ENCODE measurements at places on chromosomes 2 and 18.

DNA sequence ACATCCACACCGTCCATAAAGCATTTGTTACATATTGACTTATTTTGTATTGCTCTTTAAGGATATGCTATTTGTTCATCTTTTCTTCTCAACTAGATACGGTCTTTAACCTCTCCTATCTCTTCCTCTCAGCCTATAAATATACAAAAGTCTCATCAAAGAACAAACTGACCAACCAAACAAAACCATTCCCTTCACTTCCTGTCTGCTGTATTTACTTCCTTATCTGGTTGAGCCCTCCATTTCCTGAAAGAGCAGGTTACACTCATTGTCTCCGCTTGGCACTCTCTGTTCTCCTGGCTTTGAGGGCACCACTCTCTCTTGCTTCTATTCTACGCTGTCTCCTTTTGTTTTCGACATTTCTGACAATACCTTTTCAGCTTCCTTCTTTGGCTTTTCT lies 431.9 kb upstream of the TCF4 start:
- DNase-seq = no peak

DNA sequence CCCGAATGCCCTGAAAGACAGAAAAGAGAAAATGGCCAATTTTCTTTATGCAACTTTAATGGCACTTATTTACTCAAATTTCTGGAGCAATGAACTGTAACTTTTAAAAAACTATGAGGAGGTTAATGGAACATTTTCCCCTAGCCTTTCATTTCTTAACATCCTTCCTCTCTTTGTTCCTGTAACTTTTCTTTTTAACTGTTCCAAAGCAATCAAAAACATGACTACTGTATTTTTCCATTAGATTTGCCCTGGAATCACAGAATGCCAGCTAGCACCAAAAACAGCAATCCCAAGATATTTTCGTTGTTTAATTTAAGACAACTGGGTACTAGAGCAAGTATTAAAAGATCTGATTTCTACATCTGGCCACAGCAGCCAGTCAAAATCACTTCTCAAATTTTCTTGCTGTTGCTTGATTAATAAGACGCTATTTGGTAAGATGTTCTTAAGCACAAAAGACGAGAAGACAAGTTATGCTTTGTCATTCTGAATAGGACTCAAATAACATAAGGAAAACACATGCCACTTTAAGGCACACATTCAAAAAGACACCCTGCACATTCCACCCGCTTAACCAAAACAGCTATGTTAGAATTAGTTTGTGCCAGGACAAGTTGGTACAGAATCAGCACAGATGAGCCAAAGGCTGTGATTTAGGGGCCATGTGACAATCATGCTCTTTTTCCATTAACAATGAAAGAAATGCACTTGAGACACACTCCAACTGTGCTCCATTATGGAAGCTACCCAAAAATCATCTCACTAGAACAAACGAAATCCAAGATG lies 3.6 kb downstream of the STARD7 start:
- no peak for DNase-seq

GRCh38 chr2:178796079-178796677 lies 11.0 kb downstream of the TTN start:
- DNase-seq = no peak

DNA sequence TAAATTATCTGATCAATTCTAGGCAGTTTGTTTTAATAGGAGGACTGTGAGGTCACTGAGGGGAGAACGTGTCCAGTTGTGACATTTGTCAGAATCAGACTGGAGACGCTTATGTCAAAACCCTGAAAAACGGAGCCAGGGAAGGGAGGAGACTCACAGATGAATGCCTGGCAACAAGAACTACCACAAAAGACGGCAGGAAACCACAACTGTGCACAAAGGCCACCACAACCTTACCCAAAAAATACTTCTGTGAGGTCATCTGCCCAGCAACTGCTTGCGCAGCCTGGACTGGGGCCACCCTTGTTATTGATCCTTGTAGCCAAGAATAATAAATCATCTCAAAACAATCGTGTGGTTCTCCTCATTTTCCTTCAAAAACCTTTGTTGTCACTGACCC lies 173.0 kb upstream of the ALKAL2 start:
- no peak for DNase-seq

- no peak for DNase-seq
Observed at GRCh38 chr2:172084395-172084644, 987 bp upstream of the DLX1 start.

DNA sequence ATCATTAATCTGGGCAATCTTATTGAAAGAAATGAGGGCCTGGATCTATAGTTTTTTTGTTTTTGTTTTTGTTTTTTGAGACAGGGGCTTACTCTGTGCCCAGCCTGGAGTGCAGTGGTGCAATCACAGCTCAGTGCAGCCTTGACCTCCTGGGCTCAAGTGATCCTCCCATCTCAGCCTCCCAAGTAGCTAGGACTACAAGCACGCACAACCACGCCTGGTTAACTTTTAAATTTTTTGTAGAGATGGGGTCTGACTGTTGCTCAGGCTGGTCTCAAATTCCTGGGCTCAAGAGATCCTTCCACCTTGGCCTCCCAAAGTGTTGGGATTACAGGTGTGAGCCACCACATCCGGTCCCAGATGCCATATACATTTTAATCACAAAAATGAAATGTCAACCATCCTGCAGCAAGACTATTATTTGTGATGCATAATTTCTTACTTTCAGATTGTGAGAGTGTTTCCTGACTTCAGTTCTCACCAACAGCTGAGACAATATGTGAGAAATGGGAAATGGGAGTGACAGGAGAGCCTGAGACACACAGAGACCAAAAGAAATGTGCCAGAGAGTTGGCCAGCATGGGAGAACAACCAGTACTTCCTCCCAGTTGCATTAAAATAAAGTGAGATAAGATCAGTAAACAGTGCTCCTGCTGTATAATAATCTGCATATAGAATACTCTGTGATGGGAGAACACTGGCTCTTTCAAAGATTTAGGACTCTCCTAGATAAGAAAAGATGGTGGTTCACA lies 87.6 kb downstream of the METTL8 start:
- no peak for DNase-seq

DNA sequence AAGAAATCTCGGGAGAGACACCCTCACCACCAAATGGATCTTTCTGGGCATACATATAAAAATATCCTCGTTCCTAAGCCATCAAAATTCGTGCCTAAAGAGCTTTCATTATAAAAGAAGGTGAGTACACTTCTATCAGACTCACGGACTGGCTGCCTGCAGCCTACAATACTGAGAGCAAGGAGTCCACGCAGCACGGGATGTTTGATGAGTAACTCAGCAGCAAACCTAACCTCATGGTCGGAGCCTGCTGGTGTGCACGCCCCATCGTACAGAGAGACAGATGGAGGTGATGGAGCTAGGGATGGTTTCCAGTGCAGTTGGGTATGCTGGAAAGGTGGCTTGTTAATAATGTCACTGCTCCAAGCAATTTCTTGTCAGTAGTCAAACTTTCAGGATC lies 256.2 kb downstream of the FIGN start:
- DNase-seq = no peak

DNA sequence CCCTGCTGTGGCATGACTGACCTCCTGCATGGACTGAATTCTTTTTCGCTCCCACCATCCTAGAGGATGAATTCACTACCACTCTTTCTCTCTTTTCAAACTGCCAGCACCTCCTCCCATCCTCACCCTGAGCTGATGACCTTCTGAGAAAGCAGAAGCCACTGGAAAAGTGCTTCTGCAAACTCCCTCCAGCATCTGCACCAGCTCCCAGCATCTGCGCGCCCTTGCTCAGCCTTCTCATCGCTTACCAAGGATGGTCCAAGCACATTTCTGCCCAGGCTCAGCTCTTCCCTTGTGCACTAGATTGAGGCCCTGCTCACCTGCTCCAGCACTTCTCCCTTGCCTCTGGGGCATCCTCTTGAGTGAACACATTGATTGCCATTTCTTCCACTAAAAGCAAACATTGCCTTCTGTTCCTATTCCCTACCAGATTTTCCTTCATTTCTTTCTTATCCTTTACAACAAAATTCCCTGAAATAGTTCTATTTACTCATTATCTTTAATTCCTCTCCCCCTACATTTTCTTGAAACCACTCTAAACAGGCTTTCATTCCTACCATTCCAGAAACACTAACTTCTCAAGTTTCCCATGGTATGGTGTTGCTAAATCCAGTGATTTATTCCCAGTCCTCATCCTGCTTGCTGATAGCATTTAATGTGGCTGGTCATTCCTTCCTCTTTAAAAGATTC lies 42.7 kb upstream of the IL1RL1 start:
- no peak for DNase-seq

DNA sequence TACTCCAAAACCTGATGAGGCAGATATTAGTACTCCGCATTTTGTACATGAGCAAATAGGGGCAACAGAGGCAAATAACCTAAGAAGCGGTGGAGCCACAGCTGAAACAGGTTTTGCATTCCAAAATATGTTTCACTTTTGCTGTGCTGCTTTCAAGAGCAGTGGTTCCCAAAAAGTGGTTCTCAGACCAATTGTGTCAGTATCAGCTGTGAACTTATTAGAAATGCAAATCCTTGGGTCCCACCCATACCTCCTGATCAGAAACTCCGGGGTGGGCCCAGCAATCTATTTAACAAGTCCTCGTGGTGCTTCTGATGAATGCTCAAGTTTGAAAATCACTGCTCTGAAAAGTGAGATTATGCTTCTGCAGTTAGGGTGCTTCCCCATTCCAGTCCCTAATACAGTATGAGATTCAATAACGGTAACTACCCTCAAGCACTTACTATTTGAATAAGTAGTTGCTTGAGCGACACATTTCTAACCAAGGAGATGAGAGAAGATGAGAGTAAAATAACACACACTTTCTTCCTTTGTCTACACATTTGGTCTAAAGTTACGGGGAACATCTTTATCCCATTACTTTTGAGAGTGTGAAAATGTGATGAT lies 17.8 kb upstream of the TCF4 start:
- no peak for DNase-seq

GRCh38 chr2:19435815-19436214 lies 77.4 kb upstream of the OSR1 start:
- DNase-seq = no peak

DNA sequence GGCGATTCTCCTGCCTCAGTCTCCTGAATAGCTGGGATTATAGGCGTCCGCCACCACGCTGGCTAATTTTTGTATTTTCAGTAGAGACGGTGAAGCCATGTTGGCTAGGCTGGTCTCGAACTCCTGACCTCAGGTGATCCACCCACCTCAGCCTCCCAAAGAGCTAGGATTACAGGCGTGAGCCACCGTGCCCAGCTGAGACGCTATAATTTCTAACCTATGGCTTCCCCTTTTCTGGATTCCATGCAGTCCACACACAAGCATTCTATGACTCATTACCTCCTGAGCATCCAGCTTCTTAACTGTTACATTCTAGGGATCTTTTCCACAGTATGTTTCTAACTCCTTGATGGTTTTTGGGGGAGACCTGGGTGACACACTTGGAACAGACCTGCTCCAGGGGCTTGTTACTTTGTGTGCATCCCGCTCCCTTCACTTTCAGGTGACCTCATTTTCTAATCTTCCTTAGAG lies 11.8 kb upstream of the KCMF1 start:
- DNase-seq = no peak

DNA sequence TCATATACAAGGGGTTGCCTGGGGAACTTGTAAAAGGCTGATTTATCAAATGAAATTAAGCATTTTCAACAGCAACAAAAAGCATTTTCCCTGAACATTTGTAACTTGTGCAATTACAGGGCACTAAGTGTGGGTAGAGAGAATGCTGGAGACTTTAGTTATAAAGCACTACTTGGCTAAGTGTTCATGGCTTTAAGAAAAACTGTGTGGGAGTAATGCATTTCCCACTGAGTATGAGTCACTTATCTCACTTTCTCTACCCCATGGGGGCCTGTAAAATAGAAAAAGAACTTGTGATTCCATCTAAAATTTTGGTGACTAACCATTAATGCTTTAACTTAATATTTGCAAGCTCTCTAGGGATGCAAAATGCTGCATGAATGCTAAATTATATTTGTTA lies 193.4 kb downstream of the CCDC102B start:
- no peak for DNase-seq

- no peak for DNase-seq
Observed at GRCh38 chr2:182020286-182021070, 34.8 kb downstream of the PPP1R1C start.

DNA sequence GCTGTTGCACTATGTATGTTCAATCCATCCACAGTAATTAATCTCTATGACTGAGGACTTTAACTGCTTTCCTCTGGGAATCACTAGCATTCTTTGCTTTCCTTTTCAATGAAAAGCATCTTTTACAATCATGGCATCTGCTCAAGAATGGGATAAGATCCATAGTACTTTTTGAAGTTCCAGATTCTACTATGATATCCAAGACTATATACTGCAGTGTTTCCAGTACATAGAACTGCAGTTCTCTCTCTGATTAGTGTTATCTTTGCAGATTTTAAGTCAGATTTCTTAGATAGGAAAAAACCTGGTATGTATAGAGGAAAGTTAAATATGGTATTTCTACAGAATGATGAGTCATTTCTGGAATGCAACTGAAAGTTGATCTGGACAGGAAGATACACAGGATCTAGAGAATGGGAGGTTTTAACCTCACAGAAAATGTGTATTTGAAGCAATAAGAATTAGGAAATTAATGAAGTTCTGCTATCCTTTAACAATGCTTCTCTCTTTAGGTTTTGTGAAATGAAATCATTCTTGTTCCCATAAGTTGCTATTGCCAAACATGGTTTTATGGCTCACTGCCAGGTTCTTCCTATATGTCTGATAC lies 670.7 kb downstream of the ERBB4 start:
- no peak for DNase-seq

DNA sequence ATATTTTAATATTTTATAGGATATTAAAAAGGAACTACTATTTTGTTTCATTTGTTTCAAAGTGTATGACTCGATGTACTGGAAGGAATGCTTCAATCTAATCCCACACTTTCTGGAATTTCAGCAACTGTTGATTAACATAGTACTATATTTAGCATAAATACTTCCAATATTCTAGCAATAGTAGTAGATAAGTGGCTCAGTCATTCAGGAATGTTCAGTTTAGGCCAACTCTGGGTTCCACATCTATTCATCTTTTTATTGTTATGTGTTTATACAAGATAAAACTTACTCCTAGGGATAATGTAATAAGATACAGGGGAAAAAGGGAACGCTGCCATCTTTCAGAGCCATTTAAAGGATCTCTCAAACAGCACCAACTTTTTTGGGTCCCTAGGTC lies 22.3 kb upstream of the ORC2 start:
- DNase-seq = no peak

DNA sequence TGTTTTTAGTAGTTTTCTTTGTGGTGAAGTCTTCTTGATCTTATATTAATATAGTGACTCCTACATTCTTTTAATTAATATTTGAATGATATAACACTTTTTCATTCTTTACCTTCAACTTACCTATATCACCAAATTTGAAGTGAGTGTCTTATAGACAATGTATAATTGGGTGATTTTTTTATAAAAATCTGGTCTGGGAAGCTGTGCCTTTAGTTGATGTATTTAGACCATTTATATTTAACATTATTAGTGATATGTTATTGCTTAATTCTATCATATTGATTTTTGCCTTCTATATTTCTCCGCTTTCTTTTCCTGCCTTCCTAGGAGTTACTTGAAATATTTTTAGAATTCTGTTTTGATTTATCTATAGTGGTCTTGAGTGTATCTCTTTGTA lies 16.4 kb downstream of the TMEM182 start:
- DNase-seq = no peak
